ENCODE measurements at places on chromosomes 11 and 22.

DNA sequence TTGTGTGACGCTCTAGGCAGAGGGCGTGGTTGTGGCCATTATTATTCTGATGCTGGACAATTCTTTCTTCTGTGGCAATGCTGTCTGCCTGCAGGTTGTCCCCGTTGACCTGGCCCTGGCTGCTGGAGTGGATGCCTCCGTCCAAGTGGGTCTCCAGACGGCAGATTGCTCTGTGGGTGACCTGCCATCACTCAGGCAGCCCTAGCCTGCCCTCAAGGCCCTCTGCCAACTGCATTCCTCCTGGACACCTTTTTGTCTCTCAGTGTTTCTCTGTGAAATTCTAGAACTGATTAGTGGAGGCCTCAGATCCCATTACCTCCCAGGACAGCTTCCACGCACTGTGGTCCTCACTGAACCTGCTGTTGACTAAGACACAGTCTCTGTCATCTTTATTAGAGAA lies 86.7 kb downstream of the TBC1D22A start:
- no peak for DNase-seq

GRCh38 chr11:69443138-69443967 lies 38.1 kb upstream of the LINC01488 start:
- peak; percentile 43 for DNase-seq

DNA sequence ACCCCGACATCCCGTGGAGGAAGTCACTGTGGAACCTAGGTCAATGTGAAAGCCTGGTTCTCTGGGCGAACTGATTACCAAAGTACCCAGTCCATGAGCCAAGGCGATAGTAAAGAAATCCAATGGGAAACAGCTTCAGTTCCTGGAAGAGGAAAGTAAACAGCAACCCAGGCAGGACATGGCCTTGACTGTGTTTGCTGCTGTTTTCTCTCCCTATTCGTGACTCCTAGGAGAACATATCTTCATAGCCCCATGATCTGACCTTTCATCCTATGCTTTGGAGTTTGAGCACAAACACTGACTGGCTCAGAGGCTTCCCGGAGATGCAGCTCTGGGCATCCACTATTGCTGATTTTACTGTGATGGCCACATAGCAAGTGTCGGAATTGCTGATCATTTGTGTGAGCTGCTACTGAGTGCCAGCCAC lies 45.1 kb downstream of the LRFN4 start:
- no peak for DNase-seq

- peak; percentile 61 for DNase-seq
These were observed 6.3 kb upstream of the FADS3 start for GRCh38 chr11:61897387-61898246.

DNA sequence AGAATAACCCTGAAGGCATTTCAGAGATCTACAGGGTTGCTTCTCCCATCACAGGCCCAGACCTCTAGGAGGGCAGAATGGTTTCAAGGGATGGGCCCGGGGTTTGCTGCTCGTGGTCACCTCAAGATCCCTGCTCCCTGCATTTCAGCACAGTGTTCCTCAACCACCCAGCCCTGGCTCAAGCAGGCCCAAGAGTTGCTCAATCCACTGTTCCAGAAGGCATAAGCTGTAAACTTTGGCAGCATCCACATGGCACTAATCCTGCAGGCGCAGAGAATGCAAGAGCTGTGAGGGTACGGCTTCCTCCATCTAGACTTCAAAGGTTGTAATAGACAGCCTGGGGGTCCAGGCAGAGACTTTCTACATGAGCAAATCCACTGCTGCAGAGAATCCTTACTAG lies 225.0 kb upstream of the UBASH3B start:
- no peak for DNase-seq

GRCh38 chr22:47061226-47061625 lies 298.8 kb downstream of the TBC1D22A start:
- DNase-seq: no peak

DNA sequence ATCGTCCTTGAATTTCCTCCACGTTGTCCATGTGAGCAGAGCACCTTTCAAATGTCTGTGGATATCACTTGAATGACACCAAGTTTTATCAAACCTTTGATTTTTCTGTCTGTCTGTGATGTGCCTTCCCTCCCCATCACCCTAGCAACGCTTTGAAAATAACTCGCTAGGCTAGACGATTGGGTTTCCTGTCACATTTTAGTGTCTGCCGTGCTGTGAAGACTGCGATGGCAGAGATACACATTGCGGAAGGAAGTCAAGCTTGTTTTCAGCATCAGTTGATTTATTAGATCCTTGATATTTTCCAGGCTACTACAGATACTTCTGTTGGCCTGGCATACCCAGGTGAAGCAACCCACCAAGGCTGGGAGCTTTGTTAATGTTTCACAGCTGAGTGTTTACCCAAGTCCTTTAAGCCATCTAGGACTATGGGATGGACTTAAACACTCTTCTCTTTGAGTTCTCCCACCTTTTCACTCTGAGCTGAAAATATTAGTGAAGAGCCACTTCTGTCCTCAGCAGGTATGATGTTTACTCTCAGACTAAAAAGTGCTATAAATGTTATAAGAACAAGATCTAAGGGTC lies 93.6 kb upstream of the CD44 start:
- peak; percentile 38 for DNase-seq

GRCh38 chr11:65102142-65103095 lies 6.4 kb downstream of the VPS51 start:
- no peak for DNase-seq

DNA sequence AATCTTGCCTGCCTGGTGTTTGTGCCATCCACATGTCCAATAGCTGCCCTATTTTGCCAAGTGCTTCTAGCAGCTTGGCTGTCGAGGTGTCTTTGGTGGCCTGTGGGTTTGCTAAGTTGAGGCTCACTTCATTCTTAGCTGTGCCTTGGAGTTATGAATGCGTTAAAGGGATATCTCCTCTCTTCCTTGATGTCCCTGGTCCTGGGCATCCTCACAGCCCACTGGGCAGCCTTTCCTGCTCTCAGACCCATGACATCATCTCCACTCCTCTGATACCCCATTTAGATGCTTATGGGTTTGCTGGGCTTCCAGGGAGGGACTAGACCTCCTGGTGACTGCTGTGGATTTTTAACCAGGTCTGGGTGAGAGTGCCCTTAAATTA lies 1.3 kb downstream of the LDLRAD3 start:
- no peak for DNase-seq

DNA sequence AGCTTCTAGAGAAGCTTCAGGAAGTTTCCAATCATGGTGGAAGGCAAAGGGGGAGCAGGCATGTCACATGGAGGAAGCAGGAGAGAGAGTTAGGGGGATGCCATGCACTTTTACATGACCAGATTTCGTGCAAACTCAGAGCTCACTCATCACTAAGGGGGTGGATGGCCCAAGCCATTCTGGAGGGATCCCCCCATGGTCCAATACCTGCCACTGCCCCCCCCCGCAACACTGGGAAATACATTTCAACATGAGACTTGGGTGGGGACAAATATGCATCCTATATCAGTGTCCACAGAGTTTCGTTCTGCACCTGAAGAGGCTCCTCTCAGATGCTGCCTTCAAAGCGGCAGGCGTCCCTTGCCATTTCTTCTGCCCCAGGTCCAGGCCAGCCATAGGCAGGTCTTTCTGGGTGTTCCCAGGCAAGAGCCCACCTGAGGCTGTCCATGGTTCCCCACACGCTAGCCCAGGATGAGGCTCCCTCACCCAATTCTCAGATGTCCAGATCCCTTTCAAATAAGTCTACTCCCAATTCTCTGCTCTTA lies 1344.3 kb downstream of the TBC1D22A start:
- no peak for DNase-seq

- DNase-seq: no peak
These were observed 145.4 kb downstream of the OPCML start for GRCh38 chr11:133386852-133387251.

GRCh38 chr11:19382131-19382611 lies 141.4 kb upstream of the E2F8 start:
- DNase-seq: no peak

DNA sequence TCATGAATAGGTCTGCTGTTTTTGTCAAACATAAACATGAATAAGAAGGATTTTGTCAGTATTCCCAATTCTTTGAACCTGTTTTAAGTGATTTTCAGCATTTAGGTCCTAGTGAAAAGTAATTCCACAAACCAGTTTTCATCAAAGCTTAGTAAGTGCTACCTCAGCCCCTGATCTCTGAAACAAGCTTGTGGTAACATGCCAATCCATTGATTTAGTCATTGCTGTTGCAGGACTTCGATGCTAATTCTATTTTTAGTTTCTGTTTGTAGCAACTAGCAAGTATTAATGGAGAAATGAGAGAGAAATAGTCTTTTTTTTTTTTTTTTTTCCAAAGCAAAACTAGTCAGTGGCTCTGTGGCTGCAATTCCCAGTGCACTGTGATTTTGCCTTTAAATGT lies 91.4 kb downstream of the JRKL start:
- no peak for DNase-seq

DNA sequence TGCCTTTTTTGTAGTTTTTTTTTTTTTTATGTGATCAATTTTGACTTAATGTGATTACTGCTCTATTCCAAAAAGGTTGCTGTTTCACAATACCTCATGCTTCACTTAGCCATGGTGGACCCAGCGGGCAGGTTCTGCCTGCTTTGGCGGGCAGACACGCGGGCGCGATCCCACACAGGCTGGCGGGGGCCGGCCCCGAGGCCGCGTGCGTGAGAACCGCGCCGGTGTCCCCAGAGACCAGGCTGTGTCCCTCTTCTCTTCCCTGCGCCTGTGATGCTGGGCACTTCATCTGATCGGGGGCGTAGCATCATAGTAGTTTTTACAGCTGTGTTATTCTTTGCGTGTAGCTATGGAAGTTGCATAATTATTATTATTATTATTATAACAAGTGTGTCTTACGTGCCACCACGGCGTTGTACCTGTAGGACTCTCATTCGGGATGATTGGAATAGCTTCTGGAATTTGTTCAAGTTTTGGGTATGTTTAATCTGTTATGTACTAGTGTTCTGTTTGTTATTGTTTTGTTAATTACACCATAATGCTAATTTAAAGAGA lies 12.5 kb downstream of the CCND1 start:
- DNase-seq: no peak

- DNase-seq: peak; percentile 31
These were observed 43.6 kb upstream of the POU2AF1 start for GRCh38 chr11:111422494-111423249.

- no peak for DNase-seq
These were observed 83.9 kb downstream of the ZC3H12C start for GRCh38 chr11:110177086-110177456.

- DNase-seq: no peak
These were observed 1.3 kb upstream of the PATZ1 start for GRCh38 chr22:31347251-31348008.

- no peak for DNase-seq
These were observed 1289.4 kb downstream of the LRRC4C start for GRCh38 chr11:40170078-40170477.

DNA sequence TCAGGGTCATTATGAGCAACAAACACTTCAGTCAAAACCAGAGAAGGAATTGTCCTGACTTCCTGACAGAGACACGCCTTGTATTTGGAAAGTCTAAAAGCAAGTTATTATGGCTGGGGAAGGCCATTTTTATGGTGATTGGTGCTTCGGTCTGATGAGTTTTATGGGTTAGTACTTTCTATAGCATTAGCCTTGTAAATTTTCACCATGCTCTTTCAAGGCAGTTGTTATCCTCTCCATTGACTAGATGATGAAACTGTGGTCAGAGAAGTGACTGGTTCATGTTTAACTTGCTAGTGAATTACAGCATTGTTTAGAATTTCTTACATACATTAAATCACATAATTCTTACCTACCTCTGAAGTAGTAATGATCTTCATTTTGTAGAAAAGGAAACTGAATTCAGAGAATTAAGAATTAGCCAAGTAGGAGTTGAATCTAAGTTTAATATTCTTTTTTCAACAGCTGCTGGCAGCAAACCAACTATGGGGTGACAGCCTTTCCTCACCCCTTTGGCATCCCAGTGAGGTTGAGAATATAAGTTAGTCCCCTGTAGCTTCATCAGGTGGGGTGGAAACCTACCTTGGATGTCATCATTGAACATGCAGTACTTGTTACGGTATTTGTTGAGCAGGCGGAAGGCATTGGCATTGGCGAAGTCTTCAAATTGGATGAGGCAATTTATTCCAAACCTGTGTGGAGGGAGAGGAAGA lies 90.0 kb downstream of the CCDC81 start:
- DNase-seq: no peak

DNA sequence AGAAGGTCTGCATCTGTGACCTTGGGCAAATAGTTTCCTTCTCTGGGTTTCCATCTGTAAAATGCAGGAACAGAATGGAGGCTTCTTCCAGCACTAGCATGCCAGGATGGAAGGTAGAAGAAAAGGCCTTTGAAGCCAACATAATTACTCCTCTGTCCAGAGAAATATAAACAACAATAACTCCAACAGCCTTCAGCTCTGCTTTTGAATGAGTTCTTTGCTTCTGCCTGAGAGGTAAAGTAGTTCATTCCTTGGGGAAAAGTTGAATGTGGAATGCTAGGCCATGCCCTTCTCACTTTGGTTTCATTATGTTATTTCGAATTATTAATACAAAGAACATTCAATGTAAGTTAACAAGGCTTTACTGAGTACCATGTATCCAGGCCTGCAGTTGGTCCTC lies 61.2 kb upstream of the BLID start:
- DNase-seq: no peak

GRCh38 chr11:95944623-95945022 lies 20.7 kb upstream of the MTMR2 start:
- no peak for DNase-seq

GRCh38 chr11:1793081-1793480 lies 29.4 kb upstream of the CTSD start:
- no peak for DNase-seq

GRCh38 chr11:13152736-13153541 lies 124.7 kb upstream of the BMAL1 start:
- DNase-seq: no peak

- DNase-seq: no peak
These were observed 35.0 kb downstream of the DKK3 start for GRCh38 chr11:11973361-11973800.

GRCh38 chr11:7677796-7678201 lies 4.5 kb upstream of the CYB5R2 start:
- no peak for DNase-seq

GRCh38 chr22:38170469-38170868 lies 11.2 kb downstream of the PLA2G6 start:
- DNase-seq: no peak

DNA sequence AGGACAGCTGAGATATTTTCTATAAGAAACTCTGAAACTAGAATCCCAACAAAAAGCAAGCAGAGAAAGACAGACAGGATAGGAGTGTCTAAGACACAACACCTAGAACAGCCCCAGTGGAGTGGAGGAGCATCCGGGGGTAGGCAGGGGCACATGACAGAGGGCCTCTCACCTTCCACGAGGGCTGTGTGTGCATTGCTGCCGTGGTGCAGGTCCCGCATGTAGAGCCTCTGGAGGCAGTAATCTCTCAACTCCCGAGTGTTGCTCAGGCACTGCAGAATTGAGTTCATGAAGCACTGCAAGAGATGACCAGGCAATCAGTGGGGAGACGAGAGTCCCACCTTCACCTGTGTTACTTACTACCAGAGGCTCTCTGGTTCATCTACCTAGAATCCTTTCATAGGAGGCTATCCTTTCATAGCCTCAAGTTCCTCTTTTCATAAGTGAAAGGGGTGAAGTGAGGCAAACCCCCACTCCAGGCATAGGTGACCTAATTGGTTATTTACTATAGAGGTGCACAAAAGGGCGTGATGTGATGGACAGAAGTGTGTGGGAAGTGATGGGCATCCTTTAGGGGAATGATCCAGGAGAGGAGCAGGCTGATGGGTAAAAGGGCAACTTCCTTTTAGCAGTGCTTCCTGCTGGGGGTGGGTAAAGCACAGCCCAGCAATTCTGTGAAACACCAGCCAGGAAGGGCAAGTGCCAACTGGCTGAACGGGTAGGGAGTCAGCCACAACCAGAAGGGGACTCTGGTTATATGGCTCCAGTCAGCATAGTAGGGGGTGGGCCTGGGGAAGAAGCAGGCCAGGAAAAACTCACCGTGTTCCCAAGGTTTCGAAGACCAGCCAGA lies 13.1 kb upstream of the MFRP start:
- DNase-seq: no peak

- no peak for DNase-seq
These were observed 41.9 kb downstream of the SNX19 start for GRCh38 chr11:130874396-130874795.

Measured in stimulated activated CD4-positive, alpha-beta T cell treated with anti-CD3 and anti-CD28 coated beads, TNF-alpha, amount 100 ng/mL, for 4 hours (primary cell).